Hair follicular keratinocyte (primary cell): ENCODE measurements at places on chromosomes 2 and 18. TPM values are rescaled to one million over a fixed set of nuclear protein-coding genes. Genes with fewer than 3 reads are reported as not detected.

The PLCD4 gene
- total RNA-seq, result 14.6 and 16.5 TPM in 2 replicates

The EVX2 gene
- not detected in 2 replicates for total RNA-seq

The UGT1A10 gene
- not detected in 2 replicates for total RNA-seq

The KCNF1 gene
- 0.04 TPM in 1 of 2 replicates, not detected in the other for total RNA-seq

The PSD4 gene
- total RNA-seq, result 38.2 and 44.3 TPM in 2 replicates

The HS6ST1 gene
- 14.6 and 22.4 TPM in 2 replicates for total RNA-seq
